ENCODE measurements at places on chromosomes 2 and 18.

DNA sequence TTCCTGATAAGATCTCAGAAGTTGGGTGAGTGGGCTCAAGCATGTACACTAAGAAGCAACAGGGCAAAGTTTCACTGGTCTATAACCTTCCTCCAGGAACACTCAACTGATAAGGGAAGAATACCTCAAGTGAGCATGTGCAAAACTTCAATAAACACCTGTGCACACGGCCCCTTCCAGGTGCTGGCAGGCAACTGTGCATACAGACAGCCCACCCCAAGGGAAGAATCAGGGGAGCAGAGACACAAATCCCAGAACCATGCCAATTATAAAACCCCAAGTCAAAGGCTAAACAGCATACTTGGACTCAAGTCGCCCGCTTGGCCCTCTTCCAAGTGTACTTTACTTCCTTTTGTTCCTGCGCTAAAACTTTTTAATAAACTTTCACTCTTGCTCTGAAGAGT lies 85.9 kb upstream of the RTN4 start:
- DNase-seq, result no peak

DNA sequence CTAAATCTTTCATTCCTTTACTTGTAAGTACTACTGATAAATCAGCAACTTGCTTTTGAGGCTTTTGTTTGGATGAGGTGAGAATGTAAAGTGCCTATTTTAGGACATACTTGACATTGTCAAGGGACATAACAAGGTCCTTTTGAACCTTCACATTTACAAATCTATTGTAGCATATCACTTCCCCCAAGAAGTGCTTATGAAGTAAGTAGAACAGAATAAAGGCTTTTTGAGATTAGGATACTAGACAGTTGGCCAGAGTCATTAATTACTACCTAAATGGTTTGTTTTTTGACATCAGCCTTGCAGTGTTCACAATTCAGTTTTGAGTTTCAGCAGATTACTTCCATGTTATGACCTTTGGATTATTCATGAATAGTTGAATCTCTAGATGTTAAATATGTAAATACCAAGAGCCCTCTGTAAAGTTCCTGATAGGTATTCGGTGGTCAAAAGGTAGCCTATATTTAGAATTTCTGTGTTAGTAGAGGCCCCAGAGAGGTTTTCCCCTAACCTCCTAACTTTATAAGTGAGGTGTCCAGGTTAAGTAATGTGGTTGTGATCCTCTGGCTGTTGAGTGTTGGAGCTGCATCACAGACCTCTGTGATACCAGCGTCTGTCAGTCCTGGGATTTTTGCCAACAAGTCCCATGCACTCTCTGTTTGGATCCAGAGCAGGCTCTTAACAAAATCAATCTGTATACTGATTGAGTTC lies 67.2 kb downstream of the LCLAT1 start:
- DNase-seq, result no peak

GRCh38 chr2:47300081-47300480 lies 102.9 kb upstream of the MSH2 start:
- DNase-seq, result no peak

DNA sequence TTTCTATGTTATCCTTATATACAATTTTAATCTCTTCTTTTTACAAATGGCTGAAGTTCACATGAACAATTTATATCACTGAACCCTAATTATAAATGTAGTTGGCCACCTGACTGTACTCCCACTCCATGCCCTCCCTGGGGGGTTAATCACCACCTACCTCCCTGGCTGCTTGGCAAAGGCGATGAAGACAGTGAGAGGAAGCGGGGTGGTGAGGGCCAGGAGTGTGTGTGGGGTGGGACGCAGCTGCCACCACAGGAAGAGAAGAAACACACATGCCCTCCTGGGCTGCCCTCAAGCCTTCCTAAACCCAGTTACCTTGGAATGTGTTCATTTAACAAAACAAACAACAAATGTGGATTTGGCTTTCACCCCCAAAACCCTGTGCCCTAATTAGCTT lies 87.0 kb upstream of the REV1 start:
- no peak for DNase-seq

- DNase-seq, result no peak
Observed at GRCh38 chr18:5413447-5413846, 117.9 kb upstream of the ZBTB14 start.

- no peak for DNase-seq
Observed at GRCh38 chr18:71371951-71372605, 1083.2 kb downstream of the SOCS6 start.

DNA sequence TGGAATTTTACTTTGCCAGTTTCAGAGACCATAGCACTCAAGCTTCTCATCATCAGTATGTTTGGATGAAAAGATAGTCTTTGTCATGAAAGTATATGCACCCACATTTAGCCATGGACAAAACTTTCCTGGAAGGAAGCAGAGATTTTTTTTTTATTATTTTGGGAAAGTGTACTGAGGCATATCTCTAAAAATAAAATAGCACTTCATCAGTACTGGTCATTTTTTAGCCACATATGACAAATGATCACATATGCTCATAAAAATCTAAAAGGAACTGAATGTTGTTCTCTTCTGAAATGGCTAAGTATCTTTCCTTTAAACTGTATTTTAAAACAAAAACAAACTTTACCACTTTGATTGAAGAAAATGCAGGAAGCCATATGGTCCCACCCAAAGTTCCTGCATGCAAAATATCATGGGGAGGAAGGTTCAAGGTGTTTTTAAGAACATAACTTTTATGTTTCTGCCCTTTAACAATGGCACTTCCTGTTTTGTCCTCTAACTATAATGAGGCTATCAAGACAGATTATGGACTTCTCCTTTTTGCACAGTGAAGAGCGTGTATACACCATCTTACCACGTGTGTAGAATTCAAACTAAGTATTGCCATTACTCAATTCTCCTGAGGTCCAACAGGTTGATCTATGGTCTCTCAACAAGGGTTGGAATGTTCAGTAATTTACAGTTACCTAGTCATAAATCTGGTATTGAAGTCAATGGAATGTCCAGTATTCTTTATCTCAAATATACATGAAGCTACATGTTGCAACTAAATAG lies 77.1 kb upstream of the SLC39A10 start:
- no peak for DNase-seq
